Hematopoietic multipotent progenitor cell treated with erythropoietin and hydrocortisone succinate and interleukin-3 and kit ligand, for 15 days (in vitro differentiated cells): ENCODE measurements at places on chromosomes 7 and 10.
A peak's percentile ranks its signal among the peaks of the same experiment; 100 is the strongest.

DNA sequence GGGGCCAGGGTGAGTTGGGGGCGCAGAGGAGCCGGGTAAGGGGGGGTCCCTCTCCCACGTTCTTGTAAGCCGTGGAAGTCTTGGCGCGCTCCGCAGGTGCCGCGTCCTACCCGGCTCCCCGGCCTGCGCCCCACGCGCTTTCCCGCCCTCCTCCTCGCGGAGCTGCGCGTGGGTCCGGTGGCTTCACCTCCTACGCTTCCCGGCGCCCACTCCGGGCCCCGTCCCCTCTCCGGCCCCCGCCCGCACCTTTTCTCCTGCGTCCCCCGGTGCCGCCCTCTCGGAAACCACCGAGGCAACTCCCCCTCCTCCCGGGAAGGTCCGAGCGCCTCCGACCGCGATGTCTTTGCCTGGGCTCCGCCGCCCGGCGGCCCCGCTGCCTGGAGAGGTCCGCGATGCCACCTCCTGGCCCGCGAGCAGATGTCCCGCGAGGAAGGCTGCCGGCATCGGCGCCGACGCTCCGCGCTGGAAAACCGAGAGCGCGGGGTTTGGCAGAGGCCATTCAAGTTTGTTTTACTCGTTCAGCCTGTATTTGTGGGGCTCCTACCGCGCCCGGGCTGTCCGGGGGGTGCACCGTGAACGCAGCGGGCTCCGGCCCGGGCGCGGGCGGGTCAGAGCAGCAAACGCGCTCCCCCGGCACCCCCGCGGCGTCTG lies 2.4 kb upstream of the NKX6-2 start:
- no peak for DNase-seq

GRCh38 chr10:69685802-69686585 lies 55.9 kb downstream of the FAM241B start:
- DNase-seq = no peak

- peak; percentile 60 for DNase-seq
Observed at GRCh38 chr10:15824498-15824897, 35.8 kb downstream of the MINDY3 start.

- DNase-seq = no peak
Observed at GRCh38 chr7:86733783-86734182, 90.1 kb downstream of the GRM3 start.

GRCh38 chr7:29502133-29502532 lies 61.5 kb upstream of the PRR15 start:
- no peak for DNase-seq

DNA sequence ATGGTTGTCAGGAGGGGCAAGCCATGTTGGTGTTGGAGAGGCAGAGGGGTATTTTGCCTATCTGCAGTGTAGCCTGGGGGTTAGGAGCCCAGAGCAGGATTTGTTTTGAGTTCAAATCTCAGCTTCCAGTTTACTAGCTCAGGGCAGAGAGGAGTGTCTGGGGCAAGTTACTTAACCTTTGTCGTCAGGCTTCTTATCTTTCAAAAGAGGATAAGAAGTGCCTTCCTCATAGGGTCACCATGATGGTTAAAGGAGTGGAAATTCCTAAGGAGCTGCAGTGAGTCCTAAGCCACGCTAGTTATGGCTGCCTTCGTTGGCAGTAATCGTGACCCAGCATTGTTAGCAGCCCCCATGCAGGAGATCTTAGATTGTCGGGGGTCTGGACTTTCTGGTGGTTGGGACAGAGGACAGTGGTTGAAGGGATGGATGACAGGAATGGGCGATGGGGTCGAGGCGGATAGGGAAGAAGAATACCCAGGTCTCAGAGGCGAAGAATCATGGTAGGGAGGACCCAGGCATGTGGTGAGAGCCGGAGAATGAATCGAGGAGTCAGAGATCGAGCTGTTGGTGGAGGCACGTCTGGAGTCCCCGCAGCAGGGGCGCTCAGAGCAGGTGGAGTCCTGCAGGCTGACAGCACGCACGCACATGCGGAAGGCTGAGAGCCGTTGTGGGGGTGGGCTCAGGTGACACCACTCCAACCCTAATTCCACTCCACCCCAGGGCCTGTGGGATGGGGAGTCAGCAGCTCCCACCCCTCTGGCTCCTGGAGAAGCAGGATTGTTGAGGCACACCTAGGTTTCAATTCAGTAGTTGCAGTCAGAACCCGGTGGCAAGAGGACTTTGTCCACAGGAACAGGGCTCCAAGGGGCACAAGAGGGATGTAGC lies 11.6 kb downstream of the ADCK2 start:
- no peak for DNase-seq

DNA sequence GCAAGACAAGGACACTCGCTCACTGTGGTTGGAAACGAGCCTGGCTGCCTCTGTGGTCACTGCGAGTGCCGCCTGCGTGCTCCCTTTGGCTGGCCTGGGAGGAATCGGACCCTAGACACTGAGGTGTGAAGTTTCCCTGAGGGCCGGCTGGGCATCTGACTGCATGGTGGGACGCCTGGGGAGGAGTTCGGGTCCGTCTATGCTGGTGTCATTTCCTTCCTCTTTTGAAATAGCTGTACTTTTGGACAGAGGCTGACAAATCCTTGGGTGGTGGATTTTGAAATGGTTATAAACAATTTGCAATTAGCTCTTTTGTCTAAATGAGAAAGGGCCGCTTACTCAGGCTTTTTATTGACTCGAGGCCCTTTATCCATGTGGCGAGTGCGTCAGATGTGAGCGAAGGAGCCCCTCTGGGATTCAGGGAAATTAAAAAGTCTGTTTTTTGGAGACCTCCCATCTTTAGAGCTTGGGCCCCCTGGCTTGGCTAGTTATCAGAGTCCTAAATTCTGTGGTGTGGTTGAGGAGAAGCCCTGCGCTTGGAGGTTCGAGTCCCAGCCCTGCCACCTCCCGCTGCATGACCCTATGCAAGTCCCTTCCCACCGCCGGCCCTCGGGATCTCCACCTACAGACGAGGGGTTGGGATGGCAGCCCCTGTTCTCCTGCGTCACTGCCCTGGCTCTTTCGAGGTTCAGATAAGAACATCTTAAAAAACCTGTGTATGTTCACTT lies 147.1 kb downstream of the RGS10 start:
- DNase-seq = no peak

DNA sequence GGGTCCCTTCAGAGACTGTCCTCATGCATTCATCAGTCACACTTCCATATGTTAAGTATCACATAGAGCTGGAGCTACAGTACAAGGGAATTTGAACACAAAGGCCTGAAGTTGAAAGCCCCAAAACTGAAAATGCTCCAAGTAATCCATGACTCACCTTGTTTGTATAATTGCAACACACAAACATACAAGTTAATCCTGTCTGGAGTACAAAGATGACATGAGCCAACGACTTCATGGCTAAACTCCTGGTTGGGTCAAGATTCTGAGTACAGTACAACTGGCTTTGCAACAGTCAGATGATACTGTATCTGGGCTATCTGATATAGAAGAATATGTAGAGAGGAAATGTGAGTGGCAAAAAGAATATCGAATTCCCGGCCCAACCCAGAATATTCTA lies 73.1 kb upstream of the AASS start:
- DNase-seq = no peak

- DNase-seq = no peak
Observed at GRCh38 chr7:84941291-84941690, 245.6 kb downstream of the SEMA3D start.

DNA sequence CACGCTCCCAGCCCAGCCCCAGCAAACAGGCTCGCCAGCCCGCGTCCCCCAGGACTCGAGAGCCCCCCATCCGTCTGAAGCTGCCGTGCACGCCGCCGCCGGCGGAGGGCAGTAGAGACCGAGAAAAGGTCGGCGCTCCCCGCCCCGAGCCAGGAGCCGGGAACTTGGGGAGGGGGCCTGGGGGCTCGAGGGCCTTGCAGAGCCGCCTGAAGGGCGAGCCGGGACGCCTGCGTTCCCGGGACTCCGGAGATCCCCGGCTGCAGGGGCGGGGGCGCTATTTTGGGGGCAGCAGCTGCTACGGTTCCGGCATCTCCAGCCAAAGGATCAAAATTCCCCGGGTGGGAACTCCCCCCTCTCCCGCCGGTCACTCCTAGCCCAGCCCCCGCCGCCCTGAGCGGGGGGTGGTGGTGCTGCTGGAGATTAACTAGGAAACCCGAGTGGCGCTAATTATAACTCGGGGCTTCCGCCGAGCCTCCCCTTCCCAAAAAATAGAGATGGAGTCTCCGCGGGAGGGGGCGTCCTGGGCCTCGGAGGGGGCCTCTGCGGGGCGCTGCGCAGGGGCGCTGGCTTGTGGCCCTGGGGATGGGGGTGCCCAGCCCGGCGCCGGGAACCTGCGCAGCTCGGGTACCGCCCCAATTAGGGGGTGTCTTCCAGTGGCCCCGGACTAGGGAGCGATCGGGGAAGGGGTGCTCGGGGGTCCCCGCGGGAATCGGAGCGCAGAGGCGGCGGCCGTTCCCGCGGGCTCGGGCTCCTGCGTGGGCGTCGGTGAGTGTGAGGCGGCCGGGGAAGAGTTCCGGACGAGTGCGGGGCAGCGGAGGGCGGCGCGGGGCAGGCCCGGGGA lies 608 bp downstream of the ACHE start:
- DNase-seq = peak; percentile 74

DNA sequence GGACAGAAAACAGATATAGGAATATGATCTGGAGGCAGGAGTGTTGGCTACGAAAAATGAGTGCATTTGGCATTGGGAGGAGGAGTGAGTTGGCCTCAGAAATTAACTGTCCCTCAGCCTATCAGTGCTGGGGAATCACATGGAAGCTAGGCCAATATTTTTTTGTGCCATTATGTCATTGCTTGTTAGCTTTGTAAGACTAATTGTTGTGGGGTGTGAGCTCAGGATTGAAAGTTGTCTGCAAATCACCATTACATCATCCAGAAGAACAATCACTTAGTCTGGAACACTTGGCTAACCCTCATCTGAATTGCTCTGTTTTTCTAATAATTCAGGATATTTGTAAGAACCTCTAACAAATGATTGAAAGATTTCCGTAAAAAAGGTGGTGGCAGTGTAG lies 45.2 kb upstream of the SEMA3D start:
- DNase-seq = no peak

DNA sequence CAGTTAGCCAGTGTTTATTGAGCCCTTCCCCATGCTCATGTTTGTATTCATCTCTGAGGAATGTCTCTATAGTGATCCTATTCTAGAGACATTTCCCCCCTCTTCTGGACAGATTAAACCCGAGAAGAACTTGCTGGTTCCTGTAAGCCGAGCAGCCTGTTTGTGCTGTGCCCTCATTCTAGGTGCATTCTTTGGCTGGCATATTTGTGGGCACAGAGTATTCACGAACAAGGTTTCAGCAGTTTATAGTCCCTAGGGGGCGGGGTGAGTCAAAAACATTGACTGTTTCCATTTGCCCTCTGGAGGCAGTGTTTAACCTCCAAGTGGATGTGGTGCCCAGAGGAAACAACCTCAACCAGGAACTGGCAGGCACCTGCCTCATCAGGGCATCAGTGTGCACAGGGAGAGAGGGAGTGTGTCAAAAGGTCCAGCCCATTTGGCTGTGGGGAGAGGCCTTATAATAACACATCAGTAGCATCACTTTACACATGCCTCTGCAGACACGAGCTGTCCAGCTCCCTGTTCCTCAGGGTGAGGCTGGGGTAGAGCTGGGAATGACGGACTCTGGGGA lies 273.3 kb upstream of the LRGUK start:
- DNase-seq = peak; percentile 3
